T-cell (primary cell): ENCODE measurements at places on chromosomes 1 and 21. TPM values are rescaled to one million over a fixed set of nuclear protein-coding genes. Genes with fewer than 3 reads are reported as not detected.

The PADI2 gene
- 0.23 TPM for total RNA-seq

The ROR1 gene
- 0.23 TPM for total RNA-seq

The TMEM82 gene
- total RNA-seq: not detected

The NHLH2 gene
- not detected for total RNA-seq

The ST6GALNAC5 gene
- total RNA-seq: not detected
